Spinal cord (tissue), 10 donors: ENCODE measurements at places on chromosomes 6 and 20.

DNA sequence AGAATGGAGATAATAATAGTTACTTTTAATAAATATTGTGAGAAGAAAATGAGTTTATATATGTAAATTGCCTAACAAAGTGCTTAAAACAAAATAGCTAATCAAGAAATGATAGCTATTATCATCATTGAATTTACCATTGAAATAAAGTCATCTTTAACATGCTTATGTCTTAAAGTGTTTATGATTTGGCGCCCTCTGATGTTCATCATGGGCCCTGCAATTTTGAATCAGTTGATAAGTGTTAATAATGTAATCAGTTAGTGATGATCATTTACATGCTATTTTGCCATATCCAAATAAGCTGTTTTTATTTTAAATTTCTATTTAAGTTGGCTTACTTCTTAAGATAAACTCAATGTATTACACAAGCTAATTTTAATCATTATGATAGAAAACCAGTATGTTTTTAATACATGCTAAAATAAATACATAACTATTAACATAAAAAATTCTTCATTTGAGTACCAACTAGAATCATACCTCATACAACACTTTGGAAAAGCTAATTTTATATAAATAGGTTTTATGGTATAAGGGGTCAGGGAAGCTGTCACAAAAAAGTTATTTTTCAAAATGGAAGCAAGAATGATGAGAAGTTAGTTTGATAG, 39.2 kb upstream of the TPD52L1 start:
- peak; percentile 78 for DNase-seq

- DNase-seq = no peak
Observed at GRCh38 chr6:159866286-159867247, 24.2 kb upstream of the MAS1 start.

DNA sequence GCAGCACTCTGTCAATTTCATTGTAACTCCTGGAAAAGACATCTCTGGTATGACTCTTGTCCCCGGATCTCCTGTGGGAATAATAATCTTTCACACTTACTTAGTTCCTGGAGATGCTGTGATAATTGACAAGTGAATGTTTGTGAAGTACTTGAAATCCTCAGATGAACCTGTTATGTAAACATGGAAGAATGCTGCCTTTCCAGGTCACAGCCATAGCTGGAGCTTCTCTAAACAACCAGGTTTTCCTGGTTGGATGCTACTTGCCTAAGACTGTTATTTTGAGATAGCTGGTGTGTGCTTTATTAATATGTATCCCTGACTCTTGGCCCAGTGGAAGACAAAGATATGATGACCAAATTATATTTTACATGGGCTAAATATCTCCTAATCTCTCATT, 228.6 kb downstream of the KCNQ5 start:
- no peak for DNase-seq

DNA sequence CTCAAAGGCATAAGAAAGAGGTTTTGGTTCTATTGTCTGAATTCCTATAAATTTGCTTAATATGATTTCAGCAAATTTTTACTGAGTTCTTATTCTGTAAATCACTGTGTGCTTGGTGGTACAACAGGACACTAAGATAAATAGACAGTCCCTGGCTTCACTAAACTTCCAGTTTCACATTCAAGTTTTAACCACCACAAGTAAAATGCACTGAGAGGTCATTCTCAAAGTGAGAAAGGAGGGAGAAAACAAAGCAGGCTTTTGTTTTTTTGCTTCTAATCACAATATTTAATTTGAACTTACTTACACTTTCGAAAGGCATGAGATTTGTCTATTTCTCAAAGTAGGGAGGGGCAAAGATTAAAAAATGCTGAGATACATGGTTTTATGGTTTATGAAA, 445.7 kb downstream of the CDC5L start:
- DNase-seq = no peak

- no peak for DNase-seq
Observed at GRCh38 chr6:25302677-25303128, 23.5 kb downstream of the CARMIL1 start.

GRCh38 chr20:9052136-9052535, 16.8 kb upstream of the PLCB4 start:
- no peak for DNase-seq

- no peak for DNase-seq
Observed at GRCh38 chr20:40563296-40563950, 125.6 kb downstream of the MAFB start.

GRCh38 chr20:50711113-50711825, 19.9 kb upstream of the RIPOR3 start:
- no peak for DNase-seq

GRCh38 chr20:1964659-1965405, 29.0 kb downstream of the PDYN start:
- DNase-seq = no peak

GRCh38 chr6:123524781-123525180, 112.0 kb downstream of the TRDN start:
- no peak for DNase-seq

DNA sequence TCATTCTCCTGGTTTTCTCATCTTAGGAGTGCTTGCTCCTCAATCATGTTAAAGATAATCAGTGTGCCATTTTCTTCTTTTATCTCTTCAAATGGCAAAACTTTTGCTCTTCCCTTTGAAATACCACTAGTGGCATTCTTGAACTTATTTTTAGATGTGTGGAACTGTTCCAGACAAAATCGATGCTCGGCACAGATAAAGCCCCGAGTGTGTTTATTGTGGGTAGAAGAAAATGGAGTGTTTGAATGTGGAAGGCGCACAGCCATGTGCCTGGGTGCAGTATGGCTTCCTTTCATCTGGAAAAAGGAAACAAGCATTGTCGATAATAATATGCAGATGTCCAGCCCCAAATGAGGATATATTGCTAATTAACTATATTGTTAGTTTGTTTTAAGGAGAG, 42.4 kb downstream of the ISM1 start:
- no peak for DNase-seq

DNA sequence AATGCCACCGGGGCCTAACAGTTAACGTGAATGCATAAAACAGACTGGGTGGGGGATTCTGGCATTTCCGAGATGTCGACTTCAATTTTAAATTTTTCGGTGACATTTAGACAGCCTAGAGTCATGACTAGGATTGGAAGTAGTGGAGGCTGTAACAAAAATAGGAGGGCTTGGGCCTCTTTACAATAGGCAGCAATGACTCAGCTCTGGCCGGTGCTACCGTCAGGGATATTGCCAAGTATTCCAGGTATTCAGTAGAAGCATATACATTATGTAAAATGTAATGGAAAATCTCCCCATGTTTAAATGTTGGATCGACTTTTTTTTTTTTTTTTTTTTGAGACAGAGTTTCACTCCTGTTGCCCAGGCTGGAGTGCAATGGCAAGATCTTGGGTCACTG, 136.2 kb upstream of the STMND1 start:
- no peak for DNase-seq
